Erythroblast (primary cell): ENCODE measurements at places on chromosomes 4 and X.

DNA sequence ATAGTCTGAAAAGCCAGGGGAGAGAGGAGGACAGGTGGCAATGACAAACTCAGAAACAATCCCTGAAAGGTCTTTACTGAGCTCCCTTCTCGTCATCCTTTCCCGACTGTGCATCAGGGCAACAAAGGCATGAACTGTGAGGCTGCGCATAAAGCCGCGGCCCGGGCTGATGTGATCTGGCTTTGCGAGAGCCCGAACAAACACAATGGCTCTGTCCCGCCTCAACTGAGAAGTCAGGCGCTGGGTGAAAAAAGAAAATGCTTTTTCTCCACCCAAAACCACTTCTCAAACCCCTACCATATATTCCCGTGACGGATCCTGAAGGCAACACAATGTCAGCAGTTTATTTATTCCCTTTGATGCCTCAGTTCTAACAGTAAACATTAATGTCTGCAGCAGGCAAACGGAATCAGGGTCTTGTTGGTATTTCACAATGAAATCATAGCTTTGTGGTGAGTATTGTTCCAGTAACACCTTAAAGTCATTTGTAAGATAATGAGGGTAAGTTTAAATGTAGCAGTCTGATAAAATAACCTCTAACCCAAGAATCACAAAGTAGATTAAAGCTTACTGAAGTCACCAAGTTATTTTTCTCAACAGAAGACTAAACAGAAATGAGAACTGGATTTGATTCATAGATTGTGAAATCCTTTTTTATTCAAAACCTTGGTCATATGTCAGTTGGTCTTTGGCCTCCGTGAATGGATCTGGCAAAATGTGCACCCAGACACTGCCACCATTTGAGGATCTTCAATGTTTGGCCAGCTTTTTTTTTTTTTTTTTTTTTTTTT lies 67.4 kb downstream of the APBB2 start:
- no peak for DNase-seq

- no peak for DNase-seq
Observed at GRCh38 chr4:81353861-81354260, 117.8 kb downstream of the RASGEF1B start.

DNA sequence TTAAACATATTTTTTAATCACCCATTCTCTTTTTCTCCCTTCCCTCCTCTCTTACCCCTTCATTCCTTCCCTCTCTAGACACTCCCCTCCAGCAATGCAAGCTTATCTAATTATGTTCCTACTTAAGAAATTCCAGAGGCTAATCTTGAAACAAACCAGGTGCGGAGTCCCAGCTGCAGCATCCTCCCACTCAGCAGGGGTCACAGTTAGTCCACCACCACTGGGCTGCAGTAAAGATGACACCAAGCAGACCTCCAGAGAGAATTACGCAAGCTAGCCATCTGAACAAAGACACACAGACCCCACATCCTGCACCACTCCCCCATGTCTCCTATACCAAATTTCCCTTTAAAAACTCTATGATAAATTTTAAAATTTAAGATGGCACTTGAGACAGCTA lies 13.9 kb upstream of the SEC24B start:
- DNase-seq = no peak

GRCh38 chr4:101856149-101856548 lies 65.6 kb downstream of the BANK1 start:
- no peak for DNase-seq

DNA sequence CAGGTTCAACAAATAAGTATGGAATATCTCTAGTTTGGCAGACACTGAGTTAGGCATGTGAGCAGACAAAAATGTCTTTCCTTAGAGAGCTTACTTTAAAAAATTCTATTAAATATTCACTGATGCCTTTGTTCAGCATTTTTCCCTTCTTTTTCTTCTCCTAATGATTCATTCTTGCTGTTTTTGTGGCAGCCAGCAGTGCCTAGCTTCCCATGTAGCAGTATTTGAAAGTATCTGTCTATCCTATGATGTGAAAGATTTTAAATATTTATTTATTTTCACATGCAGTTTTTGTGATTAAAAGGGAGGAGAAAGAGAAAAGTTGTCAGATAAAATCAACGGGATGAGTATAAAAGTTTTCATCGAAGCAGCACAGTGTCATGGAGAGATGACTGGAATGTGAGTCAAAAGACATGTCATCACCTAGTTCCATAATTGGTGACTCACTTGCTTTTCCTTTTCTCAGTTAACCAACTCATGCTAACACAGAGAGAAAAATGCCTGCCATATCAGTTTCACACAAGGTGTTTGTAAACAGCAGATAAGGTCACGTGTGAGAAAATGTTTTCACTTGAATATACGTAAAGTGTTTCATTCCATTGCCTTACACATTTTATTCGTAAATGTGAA lies 69.8 kb downstream of the BMPR1B start:
- DNase-seq = peak; percentile 34

- DNase-seq = no peak
Observed at GRCh38 chr4:145231906-145232700, 51.7 kb upstream of the OTUD4 start.

DNA sequence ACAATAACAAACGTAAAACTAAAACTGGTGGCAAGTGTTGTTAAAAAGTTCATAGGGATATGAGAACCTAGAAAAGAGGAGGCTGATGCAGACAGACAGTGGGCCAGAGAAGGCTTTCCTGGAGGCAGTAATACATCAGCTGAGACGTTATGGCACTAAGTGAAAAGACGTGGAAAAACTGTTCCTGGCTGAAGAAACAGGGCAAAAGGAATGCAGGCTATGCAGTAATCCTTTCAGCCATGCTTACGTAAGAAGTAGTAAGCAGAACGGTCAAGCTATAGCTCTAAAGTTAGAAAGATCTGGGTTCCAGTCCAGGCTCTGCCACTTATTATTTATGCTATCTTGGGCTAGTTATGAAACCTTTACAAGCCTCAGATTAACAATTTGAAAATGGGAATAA lies 6.4 kb downstream of the LAMTOR3 start:
- no peak for DNase-seq

- no peak for DNase-seq
Observed at GRCh38 chrX:105697984-105698781, 124.2 kb upstream of the NRK start.

GRCh38 chr4:41154814-41155177 lies 59.5 kb downstream of the APBB2 start:
- DNase-seq = no peak

GRCh38 chr4:159593681-159594080 lies 490.8 kb downstream of the RAPGEF2 start:
- no peak for DNase-seq

- DNase-seq = no peak
Observed at GRCh38 chr4:177116161-177116560, 193.5 kb upstream of the NEIL3 start.

- DNase-seq = no peak
Observed at GRCh38 chr4:187436251-187436650, 559.3 kb upstream of the ZFP42 start.

- no peak for DNase-seq
Observed at GRCh38 chrX:9447906-9448305, 17.0 kb upstream of the TBL1X start.

- DNase-seq = no peak
Observed at GRCh38 chrX:50067435-50068284, 133.1 kb downstream of the AKAP4 start.

DNA sequence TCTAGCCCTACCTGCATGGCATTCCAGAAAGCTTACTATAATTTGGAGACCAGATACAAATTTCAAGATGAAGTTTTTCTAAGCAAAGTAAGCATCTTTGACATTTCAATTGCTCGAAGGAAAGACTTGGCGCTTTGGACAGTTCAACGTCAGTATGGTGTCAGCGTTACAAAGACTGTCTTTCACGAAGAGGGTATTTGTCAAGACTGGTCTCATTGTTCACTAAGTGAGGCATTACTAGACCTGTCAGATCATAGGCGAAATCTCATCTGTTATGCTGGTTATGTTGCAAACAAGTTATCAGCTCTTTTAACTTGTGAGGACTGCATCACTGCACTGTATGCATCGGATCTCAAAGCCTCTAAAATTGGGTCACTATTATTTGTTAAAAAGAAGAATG lies 17.6 kb downstream of the THAP9 start:
- DNase-seq = no peak

- DNase-seq = no peak
Observed at GRCh38 chr4:134624365-134624764, 422.8 kb upstream of the PABPC4L start.

DNA sequence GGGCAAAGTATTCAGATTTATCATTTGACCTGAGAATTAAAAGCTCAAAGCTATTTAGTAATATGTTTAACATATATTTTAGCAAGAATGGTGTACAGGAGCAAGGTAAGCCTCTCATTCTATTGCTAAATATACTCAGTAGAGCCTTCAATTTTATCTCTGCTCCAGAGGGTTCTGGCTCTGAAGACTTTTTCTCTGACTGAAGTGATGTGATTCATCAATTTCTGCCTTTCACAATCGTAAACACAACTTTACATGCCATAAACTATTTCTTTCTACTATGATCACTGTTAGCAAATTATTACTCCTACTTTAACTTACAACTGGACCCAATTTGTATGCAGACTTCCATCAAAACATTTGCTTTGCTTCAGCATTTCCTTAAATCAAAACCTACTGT lies 315.0 kb upstream of the NDST4 start:
- no peak for DNase-seq

DNA sequence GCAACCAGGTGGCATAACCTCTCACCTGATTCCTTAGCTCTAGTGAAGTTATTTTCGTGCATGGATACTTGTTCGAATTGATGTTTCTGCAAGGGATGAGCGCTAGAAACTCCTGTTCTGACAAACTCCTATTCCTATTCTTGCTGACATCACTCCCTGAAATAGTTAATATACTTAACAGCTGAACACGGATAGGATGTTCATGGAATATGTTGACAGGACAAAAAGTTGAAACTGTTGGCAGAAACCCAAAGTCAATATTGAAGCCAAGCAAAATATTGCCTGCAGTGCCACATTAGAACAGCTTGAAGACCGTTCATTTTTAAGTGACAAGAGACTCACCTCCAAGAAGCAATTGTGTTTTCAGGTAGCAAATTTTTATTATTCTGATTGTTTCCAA lies at the start of gene KLKB1:
Gene KLKB1 (plus strand): TSS at position 287 of the 400 bp plus-strand sequence. CDS start 689 bp downstream, outside the sequence.
- no peak for DNase-seq

DNA sequence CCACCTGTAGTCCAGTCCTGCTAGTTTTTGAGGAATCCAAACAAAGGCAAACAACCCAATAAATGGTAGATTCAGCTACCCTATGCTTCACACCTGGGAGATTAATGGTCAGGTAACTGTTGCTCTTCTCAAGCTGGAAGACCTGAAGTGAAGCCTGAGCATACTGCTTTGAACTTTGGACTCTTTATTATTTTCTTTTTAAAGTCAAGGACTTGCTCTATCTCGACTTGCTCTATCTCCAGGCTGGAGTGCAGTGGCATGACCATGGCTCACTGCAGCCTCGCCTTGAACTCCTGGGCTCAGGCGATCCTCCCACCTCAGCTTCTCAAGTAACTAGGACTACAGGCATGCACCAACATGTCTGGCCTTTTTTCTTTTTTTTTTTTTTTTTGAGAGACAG lies 14.7 kb upstream of the KLHL13 start:
- no peak for DNase-seq

- no peak for DNase-seq
Observed at GRCh38 chrX:27600686-27601085, 10.5 kb downstream of the DCAF8L2 start.

GRCh38 chr4:118969359-118969758 lies 80.7 kb downstream of the SYNPO2 start:
- peak; percentile 3 for DNase-seq

- peak; percentile 7 for DNase-seq
Observed at GRCh38 chrX:111244235-111244750, 26.0 kb downstream of the CAPN6 start.

DNA sequence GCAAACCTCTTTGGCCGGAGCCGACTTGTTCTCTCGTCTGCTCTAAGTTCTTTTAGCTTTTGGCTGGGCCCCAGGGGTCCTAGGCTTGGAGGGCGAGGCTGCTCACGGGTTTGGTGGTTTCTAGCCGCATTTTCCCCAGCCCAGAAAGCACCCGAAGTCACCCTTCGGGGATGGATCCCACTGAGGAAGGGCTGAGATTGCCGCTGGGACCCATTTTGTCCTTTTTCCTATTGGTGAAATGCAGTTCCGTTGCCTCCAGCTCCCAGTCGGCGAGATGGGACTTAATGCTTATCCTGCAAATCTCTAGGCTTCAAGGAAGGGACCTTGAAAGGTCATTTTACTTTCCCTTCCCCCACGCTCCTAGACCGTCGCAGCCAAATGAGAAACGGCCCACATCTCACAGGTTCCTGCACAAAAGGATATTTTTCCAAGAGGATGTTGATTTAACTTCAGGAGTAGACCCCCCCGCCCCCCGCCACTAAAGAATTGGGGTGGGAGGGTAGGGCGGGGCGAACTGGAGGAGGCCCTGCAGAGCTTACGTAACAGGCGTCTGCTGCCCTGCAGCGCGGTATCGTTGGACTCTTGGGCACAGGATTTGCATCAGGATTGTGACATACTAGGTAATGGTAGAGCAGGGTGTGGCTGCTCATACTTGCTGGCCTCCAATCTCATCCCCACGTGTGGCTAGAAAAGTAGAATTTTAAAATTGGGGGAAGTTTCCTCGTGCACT lies 564 bp downstream of the PGK1 start:
- peak; percentile 82 for DNase-seq

DNA sequence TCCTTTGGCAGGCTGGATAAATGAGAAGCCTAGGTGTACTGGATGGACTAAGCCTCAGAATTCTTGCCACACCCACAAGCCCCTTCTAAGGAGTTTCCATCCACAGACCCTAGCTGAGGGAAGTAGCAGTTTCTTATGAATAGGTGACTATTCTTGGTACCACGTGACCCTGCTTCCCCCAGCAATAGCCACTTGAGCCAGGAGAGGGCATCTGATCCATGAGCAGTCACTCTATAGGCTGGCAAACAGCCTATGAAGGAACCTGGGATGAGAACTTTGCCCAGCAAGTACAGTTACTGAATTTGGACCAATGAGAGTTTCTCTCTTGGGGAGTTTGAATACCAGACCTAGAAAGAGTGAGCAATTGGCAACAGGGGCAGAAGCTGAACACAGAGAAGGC lies 84.0 kb downstream of the RTL9 start:
- peak; percentile 33 for DNase-seq

- DNase-seq = no peak
Observed at GRCh38 chr4:6696611-6697010, 2.9 kb downstream of the S100P start.

- no peak for DNase-seq
Observed at GRCh38 chr4:93317561-93317960, 511.0 kb upstream of the ATOH1 start.

GRCh38 chr4:173527103-173527891 lies 2.7 kb downstream of the HAND2 start:
- no peak for DNase-seq

DNA sequence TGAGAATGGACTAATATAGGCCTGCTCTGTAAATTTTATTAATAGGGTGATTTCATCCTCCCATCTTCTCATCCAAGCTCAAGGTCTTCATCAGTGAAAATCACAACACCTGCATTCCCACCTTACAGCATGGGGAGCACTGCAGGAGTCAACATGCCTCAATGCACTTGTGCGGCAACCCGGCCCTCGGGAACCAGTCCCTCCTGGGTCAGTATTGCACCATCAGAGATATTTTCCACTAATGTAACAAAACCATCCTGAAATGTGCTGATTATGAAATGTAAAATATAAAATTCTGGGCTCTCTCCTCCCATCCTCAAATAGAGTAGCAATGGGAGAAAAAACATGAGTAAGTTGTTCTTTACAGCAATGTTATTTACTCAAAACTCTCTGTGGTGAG lies 13.0 kb downstream of the USP46 start:
- no peak for DNase-seq

- no peak for DNase-seq
Observed at GRCh38 chr4:100100985-100101384, 89.3 kb downstream of the DDIT4L start.
